ENCODE measurements at places on chromosomes 12 and 14.

DNA sequence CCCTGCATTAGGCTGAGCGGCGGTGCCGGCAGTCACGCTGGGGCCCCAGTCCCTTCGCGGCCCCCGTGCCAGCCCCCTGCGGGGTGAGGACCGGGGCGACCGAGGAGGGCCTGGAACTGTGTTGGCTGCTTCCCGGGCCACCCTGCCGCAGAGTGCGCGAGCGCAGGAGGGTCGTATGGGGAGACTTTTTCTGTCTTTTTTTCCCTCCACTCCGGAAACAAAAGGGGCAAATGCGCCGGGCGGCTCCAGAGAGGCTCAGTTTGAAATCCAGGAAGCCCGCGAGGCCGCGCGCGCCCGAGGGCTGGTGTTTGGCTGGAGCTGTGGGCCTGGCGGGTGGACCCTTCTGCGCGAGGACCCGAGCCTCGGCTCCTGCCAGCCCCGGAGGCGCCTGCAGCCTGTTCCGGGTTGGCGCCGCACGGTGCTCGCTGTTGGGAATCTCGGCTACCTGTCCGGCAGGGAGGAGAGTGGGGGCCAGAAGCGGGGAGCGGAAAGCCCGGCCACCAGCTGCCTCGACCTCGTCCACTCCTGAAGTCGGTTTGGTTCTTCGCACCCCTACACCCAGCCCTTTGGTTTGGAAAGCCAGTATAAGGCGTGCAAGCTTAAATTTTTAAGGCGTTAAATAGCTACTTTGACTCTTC lies 638 bp downstream of the PLEKHG3 start:
- peak; percentile 90 for DNase-seq

DNA sequence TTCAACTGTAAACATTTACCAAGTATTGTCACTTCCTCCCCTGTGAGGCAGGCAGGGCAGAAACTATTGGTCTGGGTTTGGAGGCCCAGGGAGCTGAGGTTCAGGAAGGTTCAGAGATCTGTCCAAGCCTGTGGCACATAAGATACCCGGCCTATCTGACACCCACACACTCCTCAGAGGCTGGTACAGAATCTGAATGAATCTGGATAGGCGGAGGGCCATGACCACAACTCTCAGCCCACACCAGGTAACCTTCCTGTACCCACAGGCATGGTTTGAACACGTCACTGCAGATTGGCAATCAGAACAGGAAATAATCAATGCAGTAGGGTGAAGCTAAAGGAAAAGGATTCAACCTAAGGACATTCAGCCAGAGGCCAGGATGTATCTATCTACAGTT lies 92.8 kb upstream of the TMCC3 start:
- no peak for DNase-seq

DNA sequence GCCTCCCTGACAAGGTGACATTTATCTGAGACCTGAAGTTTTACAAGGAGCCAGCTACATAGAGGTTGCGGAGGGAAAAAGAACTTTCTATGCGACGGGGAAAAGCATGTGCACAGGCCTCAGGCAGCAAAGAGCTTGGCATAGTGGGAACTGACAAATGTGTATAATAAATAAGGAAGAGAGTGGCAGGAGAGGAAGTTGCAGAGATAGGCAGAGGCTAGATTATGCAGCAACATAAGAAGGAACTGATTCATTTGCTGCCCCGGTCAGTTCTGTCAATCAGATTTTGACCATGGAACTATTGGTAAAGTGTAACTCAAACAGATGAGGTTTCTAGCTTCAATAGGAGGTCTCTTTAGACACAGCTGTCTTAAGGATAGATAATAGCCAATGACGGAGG lies 33.7 kb upstream of the RIC8B start:
- DNase-seq = no peak

- DNase-seq = no peak
These were observed 20.6 kb downstream of the PTHLH start for GRCh38 chr12:27951898-27952297.

DNA sequence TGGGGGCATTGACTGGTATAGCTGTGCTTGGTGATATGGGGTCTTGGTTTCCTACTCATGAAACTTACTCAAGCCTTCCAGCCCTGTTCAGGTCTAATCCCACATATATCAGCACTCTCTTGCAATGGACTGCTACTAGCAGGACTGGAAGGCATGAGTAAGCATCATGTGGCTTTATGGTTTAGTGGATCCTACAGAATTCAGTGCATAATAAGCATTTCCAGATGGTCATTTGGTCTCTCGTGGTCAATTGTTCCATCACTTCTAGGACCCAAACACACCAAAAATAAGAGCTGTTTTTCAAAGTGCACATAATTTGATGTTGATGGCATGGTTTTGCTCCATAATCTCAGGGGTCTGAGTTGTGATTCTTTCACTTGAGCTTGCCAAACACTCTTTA lies 114.4 kb downstream of the LMNTD1 start:
- DNase-seq = no peak

GRCh38 chr14:24381363-24382063 lies 13.5 kb downstream of the NFATC4 start:
- DNase-seq = no peak

DNA sequence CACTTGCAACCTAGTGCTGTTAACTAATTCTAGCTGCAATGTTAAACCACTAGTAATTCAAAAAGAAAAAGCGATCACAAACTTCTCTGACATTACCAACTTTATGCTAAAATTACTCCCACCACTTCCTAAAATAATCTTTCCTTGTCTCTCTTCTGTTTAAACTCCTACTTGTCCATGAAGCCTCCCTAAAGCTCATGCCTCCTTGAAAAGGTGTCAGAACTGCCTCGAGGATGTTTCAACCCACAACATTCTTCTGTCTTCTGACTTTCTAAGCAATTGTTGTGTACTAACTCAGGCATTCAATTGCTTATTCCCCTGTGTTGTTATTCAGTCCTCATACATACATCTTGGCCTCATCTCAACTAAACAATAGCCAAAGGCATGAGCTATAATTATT lies 5.9 kb downstream of the GNPTAB start:
- no peak for DNase-seq

GRCh38 chr12:127194176-127194575 lies 1072.8 kb upstream of the TMEM132C start:
- DNase-seq = no peak

DNA sequence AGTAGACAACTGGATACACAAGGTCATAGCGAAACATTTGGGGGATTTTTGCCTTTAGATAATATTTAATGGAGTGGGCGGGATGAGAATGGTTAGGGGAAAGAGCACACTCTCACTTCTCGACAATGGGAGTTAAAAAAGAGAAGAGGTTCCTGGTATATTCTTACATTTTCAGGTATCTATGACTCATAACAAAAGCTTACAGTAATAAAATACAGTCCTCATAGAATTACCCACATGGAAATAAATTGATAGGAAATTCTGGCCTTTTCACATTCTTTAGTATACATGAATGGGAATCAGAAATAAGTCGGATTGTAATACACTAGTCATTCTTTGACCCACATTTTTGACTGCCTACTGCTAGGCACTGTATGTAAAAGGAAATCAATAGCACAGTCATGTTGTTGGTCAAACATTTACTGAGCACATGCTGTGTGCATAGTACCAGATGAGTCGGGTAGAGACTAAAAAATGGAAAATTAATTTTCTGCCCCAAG lies 8.2 kb upstream of the CRADD start:
- no peak for DNase-seq

DNA sequence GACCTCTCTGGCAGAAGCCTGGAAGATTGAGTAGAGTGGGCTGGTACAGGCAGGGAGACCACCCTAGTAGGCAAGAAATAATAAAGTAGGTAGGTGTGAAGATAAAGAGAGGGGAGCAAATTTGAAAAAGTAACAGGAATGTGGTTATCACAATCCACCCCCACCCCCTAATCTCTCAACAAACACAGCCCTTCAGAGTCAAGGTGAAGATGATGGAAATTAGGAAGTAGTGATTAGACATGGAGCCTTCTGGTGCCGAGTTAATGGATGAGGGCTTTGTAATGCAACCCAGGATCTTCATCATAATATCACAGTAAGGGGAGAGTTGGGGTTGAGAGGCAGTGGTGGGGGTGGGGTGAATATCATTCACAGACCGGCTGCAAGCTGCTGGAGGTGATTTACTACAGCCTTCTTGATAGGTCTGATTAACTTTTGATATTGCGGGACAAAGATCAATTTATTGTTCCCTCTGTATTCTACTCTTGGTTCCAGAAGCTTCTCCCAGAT lies 29.2 kb upstream of the CRY1 start:
- DNase-seq = no peak

- DNase-seq = no peak
These were observed 216.2 kb upstream of the ABCD2 start for GRCh38 chr12:39835517-39836489.

GRCh38 chr12:51216642-51217041 lies 1.2 kb downstream of the POU6F1 start:
- no peak for DNase-seq

All from left lung (tissue), 14 donors.